Pulmonary artery endothelial cell (primary cell): ENCODE measurements at places on chromosomes 12 and 14. TPM values are rescaled to one million over a fixed set of nuclear protein-coding genes. Genes with fewer than 3 reads are reported as not detected.

GRCh38 chr12:79317179-79317847, 373.5 kb downstream of the PAWR start:
- no peak for DNase-seq

DNA sequence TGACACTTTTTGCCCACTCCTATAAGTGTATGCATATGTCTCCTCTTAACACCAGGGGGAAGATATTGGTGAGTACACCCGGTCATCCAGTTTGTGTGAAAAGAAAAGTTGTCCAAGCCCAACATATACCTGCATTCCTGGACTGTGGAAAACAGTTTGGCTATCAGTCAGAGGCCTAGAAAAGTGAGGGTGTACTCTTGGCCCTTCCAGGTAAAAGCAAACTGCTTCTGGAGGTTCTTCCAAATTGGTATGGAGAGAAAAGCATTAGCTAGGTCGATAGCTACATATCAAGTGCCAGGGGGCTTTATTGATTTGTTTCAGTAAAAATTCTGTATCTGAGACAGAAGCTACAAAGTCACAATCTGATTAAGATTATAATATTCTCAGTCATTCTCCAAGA, 144.0 kb downstream of the SPTSSA start:
- DNase-seq = no peak

- DNase-seq = no peak
Measured at GRCh38 chr14:46137786-46138185, 513.8 kb downstream of the RPL10L start.

DNA sequence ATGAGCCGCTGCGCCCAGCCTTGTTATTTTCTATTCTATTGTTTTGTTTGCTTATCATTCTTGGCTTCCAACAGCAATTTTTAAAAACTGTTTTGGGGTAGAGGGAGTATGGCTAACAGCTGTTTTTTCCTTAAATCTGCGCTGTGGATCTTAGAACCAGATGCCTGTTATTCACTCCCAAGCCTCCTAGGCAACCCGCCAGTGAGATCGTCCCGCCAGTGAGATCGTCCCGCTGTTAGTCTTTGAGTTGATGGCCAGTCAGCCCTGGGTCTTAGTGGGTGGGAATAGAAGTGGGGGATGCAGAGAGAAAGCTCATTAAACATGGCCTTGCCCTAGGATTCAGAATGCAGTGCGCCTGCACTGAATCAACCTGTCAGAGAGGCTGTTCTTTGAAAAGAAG, 67.3 kb upstream of the BICD1 start:
- DNase-seq = no peak

GRCh38 chr12:818733-819132, 66.4 kb downstream of the WNK1 start:
- no peak for DNase-seq

GRCh38 chr12:53676656-53677015, 753 bp upstream of the ATP5MC2 start:
- no peak for DNase-seq

Gene HCAR2
- not detected in 2 replicates for total RNA-seq

Gene RTL1
- total RNA-seq = not detected in 2 replicates

Gene MGST1
- total RNA-seq = 32.8 and 62.1 TPM in 2 replicates

Gene AGAP2
- 0.07 and 0.11 TPM in 2 replicates for total RNA-seq

Gene NPC2
- 238 and 317 TPM in 2 replicates for total RNA-seq
